ENCODE measurements at places on chromosomes 11 and 22.

GRCh38 chr11:122046846-122047245 lies 69.2 kb downstream of the BLID start:
- peak; percentile 56 for DNase-seq

GRCh38 chr11:13826505-13827278 lies 135.8 kb upstream of the SPON1 start:
- DNase-seq = no peak

- peak; percentile 10 for DNase-seq
These were observed 7.1 kb downstream of the PNPLA5 start for GRCh38 chr22:43884600-43885318.

GRCh38 chr22:22761606-22761962 lies 117.2 kb downstream of the GGTLC2 start:
- no peak for DNase-seq

DNA sequence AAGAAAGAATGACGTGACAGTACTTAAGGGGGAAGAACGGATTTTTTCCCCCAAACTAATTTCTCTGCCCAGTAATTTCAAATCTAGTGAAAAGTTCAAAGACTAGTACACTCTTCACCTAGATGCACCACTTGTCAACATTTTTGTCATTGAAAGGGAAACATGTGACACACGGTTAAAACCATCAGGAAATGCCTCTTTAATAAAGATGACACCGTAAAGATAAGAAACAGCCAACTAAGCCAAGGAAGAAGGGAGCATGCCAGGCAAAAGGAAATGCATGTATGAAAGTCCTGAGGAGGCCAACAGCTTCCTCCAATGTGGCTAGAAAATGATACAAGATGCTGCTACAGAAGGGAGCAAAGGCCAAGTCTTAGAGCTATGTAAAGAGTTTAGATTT lies 49.4 kb downstream of the RSF1 start:
- no peak for DNase-seq

- DNase-seq = no peak
These were observed 105.8 kb upstream of the ARHGAP42 start for GRCh38 chr11:100581318-100581717.

DNA sequence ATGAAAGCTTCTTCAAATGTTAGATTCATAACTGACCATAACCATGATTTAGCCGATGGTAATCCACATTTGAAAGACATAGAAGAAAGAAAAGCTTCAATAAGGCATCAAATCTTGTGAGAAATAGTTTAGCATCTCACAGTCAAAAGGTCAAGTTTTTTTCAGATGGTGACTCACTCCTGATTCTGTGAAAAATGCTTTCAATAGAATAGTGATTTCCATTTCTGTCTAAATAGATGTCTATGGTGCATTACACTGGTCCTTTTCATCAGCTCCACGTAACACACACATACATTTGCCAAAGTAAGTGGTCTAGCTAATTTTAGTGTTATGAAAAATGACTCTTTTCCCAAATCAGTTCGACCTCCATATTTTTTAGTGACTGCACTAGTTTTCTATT lies 139.2 kb downstream of the LRRC4C start:
- no peak for DNase-seq

DNA sequence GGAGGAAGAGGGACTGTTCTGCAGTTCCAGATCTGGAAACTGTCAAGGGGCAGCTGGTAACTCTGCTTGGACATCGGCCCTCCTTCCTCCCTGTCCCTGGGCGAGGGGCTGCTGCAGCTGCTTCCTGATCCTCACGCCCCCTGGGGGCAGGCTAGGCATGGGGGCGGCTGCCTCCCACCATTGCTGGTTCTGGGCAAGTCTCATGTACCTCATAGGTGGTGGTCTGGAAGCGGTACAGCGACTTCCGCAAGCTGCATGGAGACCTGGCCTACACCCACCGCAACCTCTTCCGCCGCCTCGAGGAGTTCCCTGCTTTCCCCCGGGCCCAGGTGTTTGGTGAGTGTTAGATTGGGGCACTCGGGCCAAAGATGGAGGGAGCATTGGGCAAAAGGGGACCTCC lies 5.0 kb downstream of the SNX15 start:
- no peak for DNase-seq

DNA sequence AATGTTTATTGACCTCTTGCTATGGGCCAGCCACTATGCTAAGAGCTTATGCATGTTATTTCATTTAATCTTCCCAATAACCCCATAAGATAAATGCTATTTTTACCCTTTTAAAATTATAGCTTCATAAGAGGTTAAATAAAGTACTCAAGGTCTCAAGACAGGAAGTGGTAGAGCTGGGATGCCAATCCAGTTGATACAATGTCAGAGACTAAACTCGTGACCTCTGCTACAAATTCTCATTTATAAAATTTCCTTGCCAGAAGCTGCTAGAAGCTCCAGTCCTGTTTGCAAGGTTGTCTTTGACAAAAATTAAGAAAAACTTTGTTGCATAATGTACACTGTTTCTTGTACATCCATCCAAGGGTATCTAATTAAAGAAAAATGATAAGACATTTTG lies 265.9 kb upstream of the MPPED2 start:
- no peak for DNase-seq

DNA sequence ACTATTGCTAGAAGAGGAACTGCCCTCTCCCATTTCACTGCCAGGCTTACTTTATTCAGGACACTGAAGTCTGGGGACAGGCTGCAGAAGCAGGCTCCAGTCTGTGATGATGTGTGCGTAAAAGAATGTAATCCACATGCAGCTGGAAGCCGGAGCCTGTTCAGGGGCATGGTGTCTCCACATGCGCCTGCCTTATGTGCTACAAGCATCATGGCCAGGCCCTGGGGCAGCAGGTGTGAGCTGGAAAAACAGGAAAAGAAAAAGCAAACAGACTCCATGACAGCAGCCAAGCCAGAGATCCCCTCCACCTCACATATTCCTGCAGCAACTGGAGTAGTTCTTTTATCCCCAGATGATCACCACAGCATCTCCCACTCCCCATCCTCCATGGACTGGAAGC lies 33.4 kb downstream of the ARFGAP2 start:
- DNase-seq = peak; percentile 47

Data from fibroblast of skin of left quadriceps (primary cell).